ENCODE measurements at places on chromosomes 16 and 17. TPM values are rescaled to one million over a fixed set of nuclear protein-coding genes. Genes with fewer than 3 reads are reported as not detected.

- DNase-seq = peak; percentile 62
Measured at GRCh38 chr16:3431779-3432219, 11.5 kb downstream of the ZNF597 start.

- DNase-seq = no peak
Measured at GRCh38 chr16:66459878-66460277, 32.8 kb downstream of the BEAN1 start.

The KIF19 gene
- total RNA-seq = not detected

- DNase-seq = peak; percentile 60
Measured at GRCh38 chr17:68572138-68572842, 28.9 kb downstream of the FAM20A start.

DNA sequence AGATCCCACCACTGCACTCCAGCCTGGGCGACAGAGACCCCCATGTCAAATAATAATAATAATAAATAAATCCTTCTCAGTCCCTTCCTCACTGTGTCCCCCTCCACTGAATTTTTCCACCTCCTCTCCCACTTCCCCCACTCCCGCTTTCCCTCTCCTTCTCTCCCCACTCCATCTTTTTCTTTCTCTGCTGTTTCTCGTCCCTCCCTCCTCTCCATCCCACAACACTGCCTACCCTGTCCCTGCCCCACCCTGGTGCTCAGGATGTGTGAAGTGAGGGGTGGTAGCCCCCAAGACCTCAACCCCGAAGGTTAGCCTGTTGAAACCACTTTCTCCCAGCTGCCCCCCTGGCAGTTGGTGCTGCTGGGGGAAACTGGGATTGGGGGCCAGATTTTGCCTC, 34.4 kb upstream of the STH start:
- no peak for DNase-seq

GRCh38 chr16:88691924-88692560, 5.7 kb upstream of the SNAI3 start:
- no peak for DNase-seq

DNA sequence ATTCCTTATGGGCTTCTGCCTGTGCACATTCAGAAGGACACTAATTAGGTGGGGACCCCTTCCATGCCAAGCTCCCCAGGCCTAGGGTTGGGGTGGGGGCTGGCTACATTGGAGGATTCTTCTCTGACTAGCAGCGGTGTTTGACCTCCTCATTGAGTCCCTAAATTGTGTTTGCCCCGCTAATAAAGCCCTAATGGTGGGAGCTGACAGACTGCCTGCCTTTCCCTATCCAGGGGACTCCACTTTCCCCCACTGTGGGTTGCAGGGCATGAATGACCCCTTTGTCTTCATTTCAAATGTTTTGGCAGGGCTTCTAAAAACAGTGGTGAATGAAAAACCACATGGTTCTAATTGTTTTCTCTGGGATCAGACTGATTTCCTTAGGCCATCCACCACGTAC, 476.8 kb upstream of the CDH11 start:
- DNase-seq = no peak

DNA sequence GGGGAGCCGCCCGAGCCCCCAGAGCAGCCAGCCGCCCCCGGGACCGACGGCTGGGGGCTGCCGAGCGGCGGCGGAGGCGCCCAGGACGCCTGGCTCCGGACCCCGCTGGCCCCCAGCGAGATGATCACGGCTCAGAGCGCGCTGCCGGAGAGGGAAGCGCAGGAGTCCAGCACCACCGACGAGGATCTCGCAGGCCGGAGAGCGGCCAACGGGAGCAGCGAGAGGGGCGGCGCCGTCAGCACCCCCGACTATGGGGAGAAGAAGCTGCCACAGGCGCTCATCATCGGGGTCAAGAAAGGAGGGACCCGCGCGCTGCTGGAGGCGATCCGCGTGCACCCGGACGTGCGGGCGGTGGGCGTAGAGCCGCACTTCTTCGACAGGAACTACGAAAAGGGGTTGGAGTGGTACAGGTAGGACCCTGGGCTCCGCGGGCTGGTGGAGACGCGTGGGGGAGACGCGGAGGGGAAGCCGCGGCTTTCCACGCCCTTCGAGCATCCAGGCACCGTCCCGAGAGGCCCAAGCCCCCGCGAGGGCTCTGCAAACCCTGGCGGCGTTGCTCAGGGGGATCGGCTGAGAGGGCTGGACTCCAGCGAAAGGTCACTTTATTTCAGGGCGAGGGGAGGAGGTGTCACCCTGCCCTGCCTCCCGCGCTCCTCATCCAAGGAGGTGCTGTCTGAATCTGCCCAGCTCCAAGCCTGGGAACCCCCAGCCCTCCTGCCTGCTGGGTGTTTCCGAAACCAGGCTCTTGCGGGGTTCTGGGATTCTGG, 1.2 kb downstream of the HS3ST4 start:
- no peak for DNase-seq

The CLTC gene
- 613 TPM for total RNA-seq

The C17orf67 gene
- total RNA-seq = 0.86 TPM

The ZNF768 gene
- 22.0 TPM for total RNA-seq

The LGALS9B gene
- not detected for total RNA-seq

The NOD2 gene
- total RNA-seq = not detected

- peak; percentile 66 for DNase-seq
Measured at GRCh38 chr17:36849871-36850348, 87.4 kb upstream of the LHX1 start.

The SLFN13 gene
- 1.6 TPM for total RNA-seq
